Posterior cingulate gyrus (tissue), 11 donors: ENCODE measurements at places on chromosomes 16 and 17.

DNA sequence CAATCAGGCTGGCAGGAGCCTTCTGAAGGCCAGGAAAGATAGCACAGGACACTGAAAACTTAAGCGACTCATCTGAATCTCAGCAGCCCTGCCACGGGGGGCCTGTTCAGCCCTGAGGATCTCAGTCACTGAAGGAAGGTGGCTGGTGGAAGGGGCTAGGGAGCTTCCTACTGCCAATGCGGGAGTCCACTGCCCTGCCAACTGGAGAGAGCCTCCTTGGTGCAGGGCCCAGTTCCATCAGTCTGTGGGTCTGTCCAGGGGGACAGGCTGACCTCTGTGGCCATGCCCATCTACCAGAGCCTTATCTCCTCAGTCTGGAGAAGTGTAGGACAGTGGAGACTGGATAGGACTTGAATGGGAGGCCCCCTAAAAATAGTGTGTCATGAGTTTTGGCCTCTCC, 1851.6 kb downstream of the TP53TG3F start:
- peak; percentile 54 for DNase-seq

DNA sequence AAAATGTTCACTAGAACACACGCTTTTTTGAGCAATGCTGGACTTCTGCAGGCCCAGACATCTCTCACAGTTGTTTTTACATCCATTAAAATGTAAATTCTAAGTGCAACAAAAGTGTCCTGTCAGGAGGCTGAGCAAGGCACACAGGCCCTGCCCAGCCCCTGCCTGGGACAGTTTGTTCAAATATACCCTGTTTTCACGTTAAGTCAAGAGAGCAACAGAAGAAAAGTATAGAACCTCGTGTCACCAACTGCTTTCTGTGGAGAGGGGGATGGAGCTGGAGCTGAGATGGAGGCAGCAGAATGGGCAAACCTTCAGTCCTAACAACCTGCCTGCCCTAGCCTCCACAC, 4.3 kb upstream of the HOXB2 start:
- no peak for DNase-seq

DNA sequence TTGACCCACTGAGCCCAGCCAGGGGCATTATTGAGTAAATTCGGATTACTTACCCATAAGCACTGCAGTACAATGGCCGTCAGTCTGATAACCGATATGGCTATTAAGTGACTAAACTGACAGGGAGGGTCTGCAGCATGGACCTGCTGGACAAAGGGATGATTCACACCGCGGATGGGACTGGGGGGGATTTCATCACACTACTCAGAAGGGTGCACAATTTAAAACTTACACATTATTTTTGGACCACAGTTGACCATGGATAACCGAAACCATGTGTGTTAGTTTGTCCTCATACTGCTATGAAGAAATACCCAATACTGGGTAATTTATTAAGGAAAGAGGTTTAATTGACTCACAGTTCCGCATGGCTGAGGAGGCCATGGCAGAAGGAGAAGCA, 106.5 kb downstream of the ABCC6 start:
- no peak for DNase-seq

DNA sequence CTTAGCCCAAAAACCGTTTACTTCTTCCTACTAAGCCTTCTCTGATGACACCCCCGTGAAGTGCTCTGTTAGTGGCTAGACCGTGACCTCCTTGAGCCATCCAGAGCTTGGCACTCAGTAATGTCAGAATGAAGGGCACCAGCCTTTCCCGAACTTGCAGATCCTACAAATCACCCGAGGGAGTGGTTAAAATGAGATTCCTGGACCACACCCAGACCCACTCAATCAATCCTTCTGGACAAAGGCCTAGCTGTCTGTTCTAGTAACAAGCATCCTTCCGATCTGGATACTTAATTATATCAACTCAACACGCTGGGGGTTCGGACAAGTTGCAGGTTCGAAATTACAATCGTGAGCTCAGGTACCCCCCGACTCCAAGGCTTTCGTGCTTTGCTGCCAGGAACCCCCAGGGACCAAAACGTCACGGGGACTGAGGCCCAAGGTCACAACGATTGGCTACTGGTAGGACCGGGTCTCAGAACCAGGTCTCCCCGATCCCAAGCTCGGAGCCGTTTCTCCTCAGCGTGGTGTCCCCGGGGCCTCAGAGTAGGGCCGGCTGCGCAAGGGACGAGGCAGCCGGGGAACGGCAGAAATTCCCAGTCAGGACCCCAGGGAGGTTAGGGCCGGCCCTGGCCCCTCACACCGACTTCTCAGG, 527 bp downstream of the CIAPIN1 start:
- no peak for DNase-seq

DNA sequence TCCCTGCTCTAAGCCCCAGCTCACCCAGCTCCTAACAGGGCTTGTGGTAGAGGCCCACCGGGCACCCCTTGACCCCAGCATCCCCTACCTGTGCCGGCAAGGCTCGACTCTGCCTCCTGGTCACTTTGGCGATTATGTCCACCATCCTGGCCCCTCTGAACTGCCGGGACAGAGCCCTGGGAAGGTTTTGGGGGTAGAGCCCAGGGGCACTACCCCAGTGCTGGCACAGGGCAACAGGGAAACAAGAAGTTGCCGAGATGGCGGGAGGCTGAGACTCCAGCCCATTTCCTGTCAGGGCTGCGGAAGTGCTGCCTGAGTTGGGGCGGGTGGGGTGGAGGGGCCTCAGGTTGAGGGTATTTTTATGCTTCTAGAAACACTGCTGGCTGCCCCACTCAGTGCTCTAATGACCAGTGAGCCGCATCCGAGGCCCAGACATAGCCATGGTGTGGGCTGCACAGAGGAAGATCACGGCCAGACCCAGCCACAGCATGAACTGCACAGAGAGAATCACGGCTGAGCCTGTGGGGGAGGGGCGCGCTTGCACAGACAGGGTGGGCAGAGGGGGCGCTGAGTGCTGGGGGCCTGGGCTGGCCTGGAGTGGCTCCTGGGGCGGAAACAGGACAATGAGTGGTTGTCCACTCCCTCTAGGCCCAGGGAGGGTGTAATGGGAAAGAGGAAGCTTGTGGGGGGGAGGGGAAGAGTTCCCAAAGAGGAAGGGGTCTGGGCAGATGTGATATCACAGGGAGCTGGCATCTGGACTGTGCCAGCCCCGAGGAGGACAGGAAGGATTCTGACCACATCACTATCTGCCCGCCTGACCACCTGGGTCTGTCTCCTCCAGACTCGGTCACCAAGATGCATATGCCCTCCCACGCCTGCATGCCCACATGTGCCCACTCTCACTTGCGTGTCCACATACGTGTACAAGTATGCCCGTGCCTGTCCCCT, 22.3 kb downstream of the ARHGAP27 start:
- no peak for DNase-seq
